Stimulated activated CD8-positive, alpha-beta memory T cell treated with anti-CD3 and anti-CD28 coated beads, Interleukin-4, amount 100 ng/mL, for 1 hour (primary cell): ENCODE measurements at places on chromosomes 4 and X.

GRCh38 chr4:41379230-41379629, 122.5 kb downstream of the UCHL1 start:
- DNase-seq, result no peak

- no peak for DNase-seq
Observed at GRCh38 chrX:31181377-31182000, 109.6 kb upstream of the FTHL17 start.

DNA sequence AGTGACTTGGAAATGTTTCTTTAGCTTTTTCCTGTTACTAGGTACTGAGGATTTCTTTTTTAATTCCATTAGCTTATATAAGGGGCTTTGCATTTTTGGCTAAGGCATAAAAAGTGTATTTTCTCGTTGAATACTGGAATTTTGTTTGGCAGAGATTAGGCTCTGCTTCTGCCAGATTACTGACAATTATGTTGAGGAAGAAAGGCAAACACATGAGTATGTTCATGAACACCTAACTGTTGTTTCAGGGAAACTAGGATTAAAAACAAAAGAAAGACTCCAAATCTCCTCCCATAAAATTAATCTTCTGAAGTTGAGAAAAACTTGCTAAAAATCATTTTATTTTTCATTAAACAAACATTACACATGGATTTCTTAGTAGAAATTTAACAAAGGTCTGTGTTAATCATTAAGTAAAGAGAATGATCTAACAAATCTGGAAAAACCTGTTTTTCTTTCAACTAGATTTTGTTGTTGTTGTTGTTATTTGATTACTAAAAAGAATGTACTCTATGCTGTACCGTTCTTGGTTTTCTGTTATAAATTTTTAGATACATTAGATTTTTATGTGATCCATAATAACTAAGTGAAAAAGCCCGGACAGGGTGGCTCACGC, 43.3 kb upstream of the STAG2 start:
- no peak for DNase-seq

- no peak for DNase-seq
Observed at GRCh38 chr4:145531223-145531622, 49.6 kb downstream of the SMAD1 start.

- no peak for DNase-seq
Observed at GRCh38 chr4:20395160-20395773, 143.6 kb downstream of the SLIT2 start.

- DNase-seq, result no peak
Observed at GRCh38 chr4:164648151-164648848, 105.6 kb upstream of the SMIM31 start.

GRCh38 chrX:70552130-70552704, 107.6 kb downstream of the DLG3 start:
- no peak for DNase-seq

GRCh38 chr4:104901438-104901837, 245.2 kb upstream of the TET2 start:
- DNase-seq, result no peak

DNA sequence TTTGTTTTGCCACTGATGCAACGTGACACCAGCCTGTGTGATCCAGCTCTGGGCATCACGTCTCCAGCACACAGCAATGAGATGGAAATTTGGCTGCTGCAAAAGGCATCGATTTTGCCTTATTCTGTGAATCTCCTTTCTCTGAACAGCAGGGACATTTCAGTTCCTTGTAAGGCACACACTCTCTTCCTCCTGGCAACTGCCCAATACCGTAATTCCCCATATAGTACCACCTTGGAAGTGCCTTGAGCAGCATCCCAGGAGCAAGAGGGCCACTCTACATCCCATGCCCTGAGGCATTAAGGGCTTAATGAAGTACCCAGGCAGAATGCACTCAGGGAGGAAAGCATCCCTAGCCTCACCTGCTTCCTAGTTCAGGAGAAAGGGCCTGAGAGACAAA, 10.5 kb upstream of the MAMLD1 start:
- no peak for DNase-seq

DNA sequence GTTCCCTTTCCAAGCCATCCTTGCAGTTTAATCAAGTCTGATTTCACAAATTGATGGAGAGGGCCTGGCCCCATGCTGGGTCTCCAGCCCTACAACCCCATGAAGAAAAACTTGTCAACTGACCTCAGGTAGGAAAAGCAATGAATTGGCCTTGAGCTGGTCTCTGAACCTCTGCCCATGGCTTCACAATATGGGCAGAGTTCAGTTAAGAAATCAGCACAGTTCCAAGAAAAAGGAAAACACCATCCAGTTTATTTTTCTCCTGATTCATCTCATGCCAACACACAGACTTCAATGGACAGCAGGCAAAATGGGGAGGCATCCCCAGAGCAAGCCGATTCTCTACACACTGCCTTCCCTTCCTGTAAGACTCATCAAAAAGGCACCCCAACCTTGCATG, 3.3 kb downstream of the RIPPLY1 start:
- no peak for DNase-seq

DNA sequence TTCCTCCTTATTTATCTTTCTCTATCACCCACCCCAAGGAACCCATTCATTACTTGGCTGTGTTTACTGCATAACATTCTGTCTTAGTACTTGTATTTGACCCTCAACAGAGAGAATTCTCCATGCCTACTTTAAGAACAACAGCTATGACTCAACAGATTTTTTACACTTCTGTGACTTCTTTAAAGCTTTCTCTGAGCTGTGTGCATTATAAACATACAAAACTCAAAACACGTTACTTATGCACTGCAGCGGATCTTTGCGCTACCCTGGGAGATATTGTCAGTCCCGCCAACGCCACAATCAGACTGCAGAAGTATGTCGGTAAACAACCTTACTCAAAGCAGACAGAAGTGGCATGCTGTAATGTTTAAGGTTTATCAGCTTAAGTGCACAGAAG, 35.1 kb downstream of the PRKX start:
- no peak for DNase-seq

DNA sequence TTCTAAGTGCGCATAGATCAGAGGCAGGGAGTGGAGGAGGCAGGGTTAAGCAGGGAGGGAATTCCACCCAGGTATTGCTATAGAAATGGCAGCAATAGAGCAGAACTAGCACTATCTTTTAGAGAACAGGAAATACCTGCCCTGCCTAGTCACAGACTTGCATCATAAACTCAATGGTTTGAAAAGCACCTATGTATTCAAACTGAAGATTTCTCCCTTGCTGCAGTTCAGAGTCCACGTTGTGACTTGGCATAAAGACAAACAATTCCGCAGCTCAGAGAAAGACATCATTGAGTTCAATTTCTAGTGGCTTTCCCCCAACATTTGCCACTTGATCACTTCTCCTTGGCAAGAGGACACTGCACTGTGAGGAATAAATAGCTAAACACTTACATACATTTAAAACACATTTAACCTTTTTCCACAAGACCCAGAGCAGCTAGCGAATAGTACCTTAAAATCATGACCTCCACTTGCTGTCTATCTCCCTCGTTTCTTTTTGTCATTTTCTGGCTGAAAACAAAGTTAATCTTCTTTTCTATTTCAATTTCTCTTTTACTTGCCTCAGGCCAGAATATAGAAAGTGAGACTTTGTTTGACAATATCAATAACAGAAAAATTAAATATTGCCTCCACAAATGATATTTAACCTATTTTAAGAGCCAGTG, 42.4 kb downstream of the SLC7A11 start:
- DNase-seq, result no peak

DNA sequence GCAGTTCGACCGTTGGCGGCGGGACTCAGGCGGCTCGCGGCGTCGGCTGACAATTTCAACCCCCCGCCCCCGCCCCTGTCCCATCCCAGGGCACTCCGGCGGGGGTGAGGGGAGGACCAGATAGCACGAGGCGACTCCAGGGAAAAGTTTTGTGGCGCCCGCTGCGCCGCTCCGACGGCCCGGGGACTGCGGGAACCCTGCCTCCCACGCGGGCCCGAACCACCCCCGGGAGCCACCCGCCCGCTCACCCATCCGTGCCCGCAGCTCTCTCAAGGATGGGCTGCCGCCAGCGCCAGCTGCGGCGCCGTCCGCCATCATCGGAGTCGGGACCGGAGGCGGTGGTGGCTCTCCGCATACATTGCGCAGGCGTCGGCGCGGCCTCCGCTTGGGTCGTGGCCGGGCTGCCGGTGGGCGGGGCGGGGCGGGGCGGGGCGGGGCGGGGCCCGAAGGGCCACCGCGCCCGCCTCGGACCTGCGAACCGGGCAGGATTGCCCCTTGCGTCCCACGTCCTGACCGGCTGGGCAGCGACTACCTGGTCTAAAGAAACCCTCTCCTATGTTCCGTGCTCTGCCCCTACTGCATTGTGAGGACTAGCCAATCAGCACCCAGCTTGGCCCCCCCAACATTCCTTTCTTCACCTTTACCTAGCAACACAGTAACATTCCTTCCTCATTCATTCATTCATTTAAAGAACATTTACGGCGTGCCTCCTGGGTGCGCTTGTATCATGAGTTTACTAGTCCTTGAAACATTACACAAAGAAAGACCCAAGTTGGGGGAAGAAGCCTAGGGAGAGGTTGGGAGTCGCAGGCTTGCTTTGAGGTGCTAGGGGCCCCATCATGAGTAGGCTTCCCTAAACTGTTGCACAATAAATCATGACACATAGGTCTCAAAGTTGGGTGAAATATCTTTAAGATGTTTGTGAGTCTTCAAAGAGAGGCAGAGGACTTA, at the start of gene MAP7D3:
MAP7D3 (minus strand) TSS at position 360 of the 951 bp plus-strand sequence; CDS start at position 318, 42 bp downstream.
- DNase-seq, result peak; percentile 29

GRCh38 chr4:106670976-106671375, 302.4 kb upstream of the GIMD1 start:
- DNase-seq, result no peak

DNA sequence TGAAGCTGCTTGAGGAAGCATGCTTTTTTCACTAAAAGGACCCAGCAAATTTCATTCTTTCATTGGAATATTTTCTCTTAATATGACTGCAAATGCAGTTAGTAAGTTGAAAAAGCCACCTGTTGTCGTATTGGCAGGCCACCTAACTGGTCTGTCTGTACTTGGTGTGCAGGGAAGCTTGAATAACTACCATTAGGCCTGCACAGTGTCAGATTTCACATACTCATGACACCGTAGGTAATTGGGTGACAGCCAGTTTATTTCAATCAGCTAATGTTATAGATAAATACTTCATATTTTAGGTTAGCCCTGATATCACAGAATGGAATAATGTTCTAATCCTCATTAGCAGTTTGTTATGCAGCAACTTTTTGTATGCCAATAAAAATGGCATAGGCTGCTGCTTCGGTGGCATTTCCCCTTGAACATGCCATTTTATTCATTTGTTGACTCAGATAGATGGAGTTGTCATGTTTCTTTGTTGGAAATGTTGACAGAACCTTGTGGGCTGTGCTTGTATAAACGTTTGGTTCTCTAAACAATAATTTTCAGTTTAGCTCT, 173.7 kb downstream of the RPA4 start:
- no peak for DNase-seq

DNA sequence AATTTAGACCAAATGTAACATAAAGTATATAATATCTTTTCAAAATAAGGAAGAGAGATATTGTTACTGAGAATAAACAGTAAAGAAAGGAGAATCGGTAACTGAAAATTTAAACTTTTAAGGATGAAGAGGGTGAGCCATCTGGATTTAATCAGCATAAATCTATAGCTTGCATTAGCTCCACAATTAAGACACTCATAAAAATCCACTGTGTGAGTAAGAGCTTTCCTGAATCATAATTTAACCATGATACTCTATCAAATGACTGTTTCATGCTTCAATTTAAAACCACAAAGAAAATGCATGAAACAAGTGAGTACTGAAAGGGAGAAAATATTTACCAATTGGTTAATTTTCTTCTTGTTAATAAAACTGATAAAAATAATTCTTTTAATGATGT, 951.5 kb upstream of the SLIT2 start:
- no peak for DNase-seq

DNA sequence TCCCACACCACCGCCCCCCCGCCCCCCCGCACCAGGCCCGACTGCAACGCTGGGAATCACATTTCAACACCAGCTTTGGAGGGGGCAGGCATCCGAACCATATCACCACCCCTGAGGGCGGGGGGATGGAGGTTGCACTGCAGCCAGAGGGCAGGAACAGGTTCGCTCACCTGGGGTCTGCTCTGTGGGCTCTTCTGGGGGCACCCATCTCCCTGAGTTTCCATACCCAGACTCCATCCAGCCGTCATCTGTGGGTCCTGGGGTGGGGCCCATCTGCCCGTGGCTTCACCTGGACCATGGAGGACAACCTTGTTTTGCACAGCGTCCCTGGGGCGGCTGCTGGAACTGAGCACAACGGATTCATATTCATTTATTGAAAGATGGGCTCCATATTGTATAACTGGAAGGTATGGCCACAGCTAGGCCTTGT, 6.9 kb downstream of the PSAPL1 start:
- DNase-seq, result no peak

GRCh38 chrX:133265331-133265730, 47.2 kb upstream of the TFDP3 start:
- no peak for DNase-seq

DNA sequence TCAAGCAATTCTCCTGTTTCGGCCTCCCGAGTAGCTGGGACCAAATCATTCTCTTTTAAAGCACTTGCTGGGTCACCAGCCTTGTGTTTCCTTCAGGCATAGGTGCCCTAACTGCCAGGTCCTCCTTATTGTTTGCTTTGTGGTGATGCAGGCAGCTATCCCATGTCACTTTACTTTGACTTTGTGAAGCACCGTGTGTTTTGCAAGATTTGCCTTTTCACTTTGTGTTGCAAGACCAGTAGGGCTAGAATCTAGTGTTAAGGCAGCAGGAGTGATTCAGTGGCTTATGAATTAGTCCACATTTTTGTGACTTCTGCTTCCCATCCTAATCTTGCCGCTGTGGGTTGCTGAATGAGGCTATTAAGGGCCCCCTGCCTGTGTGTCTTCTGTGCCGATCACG, 20.2 kb downstream of the SYAP1 start:
- DNase-seq, result no peak

GRCh38 chr4:93182722-93183121, 645.8 kb upstream of the ATOH1 start:
- no peak for DNase-seq

- no peak for DNase-seq
Observed at GRCh38 chrX:68714856-68715255, 67.4 kb downstream of the STARD8 start.

GRCh38 chr4:179447308-179447707, 2005.1 kb upstream of the AGA start:
- DNase-seq, result no peak

GRCh38 chr4:56026596-56026995, 77.9 kb downstream of the CEP135 start:
- DNase-seq, result no peak

DNA sequence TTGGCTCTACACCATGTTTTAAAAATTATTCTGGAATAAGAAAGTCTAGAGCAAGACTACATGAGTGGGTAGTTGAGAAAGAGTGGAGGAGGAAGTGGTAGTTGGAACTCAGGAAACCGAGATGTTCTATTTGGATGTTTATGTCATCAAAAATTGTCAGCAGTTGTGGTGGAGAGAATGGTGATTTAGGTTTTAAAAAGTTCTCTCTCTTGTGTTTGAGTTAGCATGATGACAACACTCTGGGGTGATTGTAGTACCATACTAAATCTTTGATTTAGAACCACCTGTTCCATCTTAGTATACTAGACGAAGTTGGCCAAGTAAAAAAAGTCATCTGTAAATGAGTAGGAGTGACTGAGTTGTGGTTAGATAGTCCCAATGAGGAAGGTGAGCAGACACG, 40.7 kb downstream of the KLHL2 start:
- DNase-seq, result no peak
